Hypothalamus (tissue), 51 donors: ENCODE measurements at places on chromosomes 5 and 9.

DNA sequence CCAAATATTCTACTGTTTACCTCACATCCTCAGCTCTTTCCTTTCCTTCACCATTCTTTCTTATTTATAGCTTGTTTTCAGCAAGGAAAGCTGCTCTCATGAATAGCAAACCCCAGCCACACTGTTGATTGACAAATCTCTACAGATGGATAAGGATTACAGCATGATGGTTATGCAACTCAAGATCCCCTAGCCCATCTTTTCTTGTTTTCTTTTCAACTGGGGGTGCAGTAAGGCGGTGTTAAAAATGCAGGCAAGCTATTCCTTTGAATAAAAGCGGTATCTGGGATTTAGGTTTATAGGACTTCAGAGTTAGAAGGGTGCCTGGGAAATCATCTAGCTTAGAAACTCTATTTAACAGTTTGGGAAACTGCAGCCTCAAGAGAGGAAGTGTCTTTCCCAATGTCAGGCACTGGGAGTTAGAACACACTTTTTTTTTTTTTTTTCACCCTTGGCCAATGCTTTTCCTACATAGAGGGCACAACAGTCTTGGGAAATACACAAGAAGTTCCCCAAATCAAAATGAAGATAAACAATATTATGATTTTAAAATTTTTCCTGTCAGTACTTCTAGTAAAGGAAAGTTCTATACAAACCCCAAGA, 2.6 kb downstream of the SPARC start:
- no peak for DNase-seq

GRCh38 chr5:107582625-107583024, 88.1 kb downstream of the EFNA5 start:
- no peak for DNase-seq

- DNase-seq, result no peak
These were observed 54.9 kb downstream of the FGF1 start for GRCh38 chr5:142630927-142631539.

- no peak for DNase-seq
These were observed 362.7 kb downstream of the GADD45G start for GRCh38 chr9:89967527-89967926.

- DNase-seq, result no peak
These were observed 197.0 kb downstream of the MCTP1 start for GRCh38 chr5:95087816-95088317.

DNA sequence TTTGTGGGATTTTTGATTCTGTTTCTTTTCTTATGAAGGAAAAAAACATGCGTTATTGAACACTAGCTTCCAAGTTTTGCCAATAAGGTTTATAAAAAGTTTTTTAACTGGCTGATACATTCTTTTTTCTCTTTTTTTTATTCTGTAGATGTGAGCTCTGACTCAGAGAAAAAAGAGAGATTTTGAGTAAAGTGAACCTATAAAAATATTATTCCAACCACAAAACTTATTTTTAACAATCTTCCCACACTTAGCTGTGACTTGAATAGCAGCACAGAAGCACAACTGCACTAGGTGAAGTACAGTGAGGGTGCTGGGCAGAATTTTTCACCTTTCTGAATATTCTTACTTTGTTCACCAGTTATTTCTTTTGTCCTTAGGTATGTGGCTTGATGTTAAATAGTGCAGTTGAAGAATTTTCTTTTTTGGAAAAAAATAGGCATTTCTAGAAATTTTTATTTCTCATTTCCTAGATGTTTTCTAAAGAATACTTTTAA, 41.6 kb downstream of the CHSY3 start:
- DNase-seq, result no peak
